Cardiac septum (tissue), 1 donor: ENCODE measurements at places on chromosomes 4 and X. TPM values are rescaled to one million over a fixed set of nuclear protein-coding genes. Genes with fewer than 3 reads are reported as not detected.

The VSIG4 gene
- 8.1 TPM for total RNA-seq

The TAF1 gene
- 25.7 TPM for total RNA-seq

The SYN1 gene
- total RNA-seq, result 12.1 TPM

The SMAD1 gene
- total RNA-seq, result 10.8 TPM

The TLR10 gene
- 0.22 TPM for total RNA-seq

The PAGE2 gene
- not detected for total RNA-seq

DNA sequence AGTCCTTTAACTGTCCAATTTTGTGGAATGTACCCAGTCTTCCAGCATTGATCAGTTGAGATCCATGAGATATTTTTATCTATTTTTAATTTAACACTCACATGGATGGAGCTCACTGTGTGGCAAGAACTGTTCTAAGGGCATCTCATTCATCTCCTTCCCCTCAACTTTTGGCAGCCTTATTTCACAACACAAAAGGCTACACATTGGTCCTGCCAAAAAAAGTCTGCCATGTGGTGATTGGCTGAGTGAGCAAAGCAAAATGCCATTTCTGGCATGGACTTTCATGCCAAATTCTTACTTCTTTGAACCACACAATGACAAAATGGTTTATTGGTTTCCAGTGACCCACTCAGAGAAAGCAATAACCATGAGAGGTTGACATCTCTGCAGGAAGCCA, 171.6 kb upstream of the MAP3K15 start:
- DNase-seq, result no peak

- peak; percentile 90 for DNase-seq
These were observed 52.1 kb downstream of the PDGFRA start for GRCh38 chr4:54281054-54281766.

DNA sequence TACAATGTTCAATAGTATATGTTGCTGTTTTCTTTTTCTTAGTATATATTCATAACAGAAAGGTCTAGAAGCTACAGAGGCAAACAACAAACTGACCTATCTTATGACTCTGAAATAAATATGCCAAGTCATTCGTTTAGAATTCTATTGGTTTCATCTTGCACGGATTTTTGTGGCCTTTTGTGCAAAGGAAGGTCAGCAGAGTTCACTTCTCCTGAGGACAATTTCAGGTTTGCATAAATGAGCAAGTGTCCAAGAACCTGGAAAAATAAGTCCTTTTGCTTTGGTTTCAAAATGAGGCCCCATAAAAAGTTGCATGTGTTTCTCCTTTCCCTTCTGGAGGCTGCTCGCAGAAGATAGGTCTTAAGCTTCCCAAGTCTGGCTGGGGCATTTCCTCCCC, 156.9 kb downstream of the APBB2 start:
- DNase-seq, result no peak

DNA sequence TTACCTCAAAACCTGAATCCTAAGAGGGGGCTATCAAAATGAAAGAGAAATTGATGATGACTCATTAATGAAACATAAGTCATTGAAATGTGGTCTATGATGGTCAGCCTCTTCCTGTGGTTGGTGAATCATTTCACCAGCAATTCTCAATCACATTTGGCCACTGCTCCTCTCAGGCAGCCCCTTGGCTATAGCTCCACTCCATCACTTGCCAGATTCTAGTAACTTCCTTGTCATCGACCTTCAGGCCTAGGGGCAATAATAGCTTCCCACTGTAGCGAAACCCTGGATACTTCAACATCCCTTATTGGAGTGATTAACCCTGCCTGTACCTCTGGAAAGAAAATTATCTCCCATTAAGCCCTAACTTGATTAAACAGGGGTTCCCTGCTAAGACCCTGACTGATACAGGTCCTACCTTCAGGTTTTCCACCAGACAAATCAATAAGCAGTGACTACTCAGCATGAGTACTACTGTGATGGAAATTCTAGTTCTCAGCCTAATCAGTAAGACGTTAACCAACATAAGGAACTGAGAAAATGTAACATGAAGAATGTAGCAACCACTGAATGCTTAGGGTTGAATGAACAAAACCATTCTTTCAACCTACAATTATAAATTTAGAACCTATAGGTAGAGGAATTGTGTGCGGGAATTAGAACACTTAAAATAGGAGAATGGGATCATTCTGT, 30.4 kb downstream of the ADH7 start:
- no peak for DNase-seq

GRCh38 chr4:112109360-112110058, 35.7 kb upstream of the FAM241A start:
- no peak for DNase-seq

- DNase-seq, result no peak
These were observed 14.5 kb upstream of the DKK2 start for GRCh38 chr4:107050525-107051135.

- DNase-seq, result no peak
These were observed 699.3 kb upstream of the ADGRL3 start for GRCh38 chr4:60500810-60501209.

DNA sequence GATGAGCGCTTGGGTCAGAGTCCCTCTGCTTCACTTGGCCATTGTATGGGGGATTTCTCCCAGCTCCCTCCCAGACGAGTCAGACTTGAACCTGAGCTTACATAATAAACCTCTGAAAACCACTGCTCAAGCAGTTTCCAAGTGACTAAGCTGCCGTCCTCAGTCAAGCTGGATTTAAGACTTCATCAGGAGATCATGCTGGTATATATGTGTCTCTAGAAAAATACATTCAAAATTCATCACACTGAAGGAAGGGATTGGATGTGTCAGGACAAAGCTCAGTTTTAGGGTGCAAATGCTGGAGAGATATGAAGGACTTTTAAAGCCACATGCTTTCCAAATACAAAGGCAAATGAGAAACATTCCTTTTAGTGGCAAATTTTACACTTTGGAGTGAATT, 114.3 kb downstream of the QDPR start:
- DNase-seq, result no peak

- DNase-seq, result no peak
These were observed 39.4 kb upstream of the IRF2 start for GRCh38 chr4:184513802-184514120.

- no peak for DNase-seq
These were observed 174.5 kb upstream of the MXRA5 start for GRCh38 chrX:3520982-3521381.

DNA sequence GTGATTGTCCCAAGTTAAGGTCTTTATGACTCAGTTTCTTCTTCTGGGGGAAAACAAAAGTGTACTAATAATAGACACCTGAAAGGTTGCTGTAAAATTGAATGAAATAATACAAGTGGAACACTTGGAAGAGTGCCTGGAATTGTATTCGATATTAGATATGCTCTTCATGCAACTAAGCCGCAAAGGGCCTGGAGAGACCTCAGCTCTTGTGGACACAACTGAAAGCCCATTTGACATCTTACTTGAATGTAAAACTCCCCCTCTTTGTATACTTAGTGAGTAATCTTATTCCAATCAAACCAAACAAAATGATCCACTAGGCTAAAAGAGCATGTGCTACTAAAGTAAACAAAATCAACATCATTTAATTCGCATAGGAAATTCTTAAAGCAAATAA, 511 bp upstream of the MAP9 start:
- DNase-seq, result no peak

GRCh38 chr4:14646831-14647230, 355.4 kb upstream of the CPEB2 start:
- no peak for DNase-seq

- no peak for DNase-seq
These were observed 57.2 kb downstream of the CASP6 start for GRCh38 chr4:109645874-109646710.

GRCh38 chr4:56310401-56311125, 76.7 kb downstream of the AASDH start:
- DNase-seq, result no peak

GRCh38 chrX:96835660-96836289, 47.9 kb upstream of the RPA4 start:
- DNase-seq, result no peak

GRCh38 chrX:71993371-71993770, 82.7 kb downstream of the NHSL2 start:
- DNase-seq, result no peak

- no peak for DNase-seq
These were observed 154.1 kb downstream of the BANK1 start for GRCh38 chr4:101944649-101945048.

DNA sequence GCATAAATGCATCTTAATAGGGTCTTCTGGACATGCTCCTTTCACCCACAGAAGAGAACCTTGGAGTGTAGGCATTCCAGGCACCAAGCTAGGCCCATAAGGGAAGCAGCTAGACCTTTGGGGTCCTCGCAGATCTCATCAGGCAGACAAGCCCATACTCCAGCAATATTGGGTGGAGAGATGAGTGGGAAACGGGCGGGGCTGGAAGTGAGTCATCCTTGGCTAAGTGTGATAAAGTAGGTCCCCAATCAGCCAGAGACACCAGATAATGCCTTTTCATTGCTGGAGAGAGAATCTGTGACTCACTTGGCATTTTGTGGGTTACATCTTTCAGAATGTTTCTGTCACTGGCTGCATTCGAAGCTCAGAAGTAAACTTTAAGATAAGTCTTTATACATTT, 133.3 kb upstream of the MBNL3 start:
- no peak for DNase-seq

DNA sequence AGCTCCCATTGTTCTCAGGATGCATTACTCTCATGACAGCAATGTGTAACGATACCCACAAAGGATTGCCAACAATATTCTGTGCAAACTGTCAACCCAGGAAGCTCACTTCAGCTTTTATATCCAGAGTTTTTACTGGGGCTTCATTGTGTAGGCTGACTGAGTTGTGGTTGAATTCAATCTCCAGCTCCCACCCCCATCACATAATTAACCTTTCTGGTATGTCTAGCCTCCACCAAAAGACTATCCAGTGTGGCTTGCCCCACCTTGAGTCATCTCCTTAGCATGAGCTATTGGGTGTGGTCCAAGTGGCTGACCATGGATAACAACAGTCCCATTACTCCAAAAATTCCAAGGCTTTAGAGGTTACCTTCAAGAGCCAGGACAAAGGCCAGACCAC, 17.7 kb upstream of the TAB3 start:
- DNase-seq, result no peak

DNA sequence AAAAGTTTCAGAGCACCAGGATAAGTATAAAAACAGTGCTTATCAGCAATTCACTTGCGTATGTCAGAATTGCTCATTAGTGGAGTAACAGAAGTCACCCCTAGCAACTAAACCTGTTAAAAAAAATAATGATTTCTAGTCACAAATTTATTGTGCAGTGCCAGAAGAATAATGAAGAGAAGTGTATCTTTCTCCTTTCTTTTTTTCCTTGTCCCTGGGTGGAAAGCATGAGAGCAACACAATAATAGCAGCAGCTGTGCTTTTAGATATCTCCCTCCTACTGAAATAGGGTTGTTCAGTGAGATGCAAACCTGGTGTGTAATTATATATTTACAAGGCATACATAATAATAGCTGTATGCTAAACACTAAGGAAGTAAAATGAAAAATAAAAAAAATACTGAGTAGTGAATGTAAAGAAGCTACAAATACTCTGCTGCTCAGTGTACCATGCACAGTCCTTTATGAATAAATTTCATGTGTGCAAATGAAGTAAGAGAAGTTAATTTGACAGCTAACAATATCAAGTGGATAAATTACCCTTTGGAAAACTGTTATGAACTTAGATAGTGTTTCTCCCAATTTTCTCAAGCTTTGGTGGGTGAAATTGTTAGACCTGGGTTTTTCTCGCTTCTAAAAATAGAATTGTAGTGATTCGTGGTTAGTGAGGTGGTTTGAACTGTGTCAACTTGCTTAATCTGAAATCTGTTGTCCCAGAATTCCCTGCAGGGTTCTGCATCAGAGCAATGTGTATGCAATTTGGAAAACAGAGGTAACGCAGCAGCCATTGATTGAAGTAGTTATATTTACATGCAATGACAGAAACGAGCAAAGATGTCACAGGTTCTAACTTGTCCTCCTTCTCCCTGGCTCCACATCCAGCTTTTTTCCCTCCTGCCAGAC, 125.7 kb upstream of the NDST3 start:
- DNase-seq, result no peak

DNA sequence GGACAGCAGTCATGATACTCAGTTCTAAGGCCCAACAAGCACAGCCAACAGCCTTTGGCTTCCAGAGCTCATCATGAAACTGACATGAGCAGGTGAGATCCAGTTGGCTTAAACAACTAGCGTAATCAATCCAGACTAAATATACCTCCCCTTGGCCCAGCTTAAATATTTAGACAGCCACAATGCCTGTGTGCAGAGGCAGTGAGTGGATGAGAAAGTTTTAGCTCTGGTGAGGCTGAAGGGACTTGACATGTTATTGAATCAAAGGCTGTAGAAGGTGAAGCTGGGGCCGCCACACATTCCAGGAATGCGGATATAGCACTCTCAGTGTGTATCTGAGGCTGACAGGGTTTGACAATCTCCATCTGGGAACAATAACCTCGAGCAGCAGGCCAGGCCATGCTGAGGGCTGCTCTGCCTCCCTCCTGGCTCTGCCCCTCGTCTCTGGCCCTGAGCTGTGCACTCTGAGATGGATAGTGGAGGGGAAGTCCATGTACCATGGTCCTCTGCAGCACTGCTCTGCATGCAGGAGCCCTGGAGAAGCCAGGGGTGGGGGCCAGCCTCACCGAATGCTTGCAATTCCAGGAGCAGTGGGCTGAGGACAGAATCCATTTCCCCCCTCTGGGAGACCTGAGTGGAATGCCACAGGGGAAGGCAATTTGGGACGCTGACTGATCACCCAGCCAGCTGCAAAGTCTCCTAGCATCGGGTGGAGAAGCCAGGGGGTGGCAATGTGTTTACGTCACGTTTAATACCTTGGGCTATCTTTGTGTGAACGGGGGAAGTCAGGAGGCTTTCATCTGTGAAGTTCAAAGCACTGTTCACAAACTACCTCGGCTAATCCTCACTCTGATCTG, 37.3 kb upstream of the RASL11B start:
- DNase-seq, result peak; percentile 84

- DNase-seq, result no peak
These were observed 84.3 kb upstream of the CLDN34 start for GRCh38 chrX:9882669-9883446.

- DNase-seq, result no peak
These were observed 161.7 kb downstream of the BTC start for GRCh38 chr4:74632634-74633033.

DNA sequence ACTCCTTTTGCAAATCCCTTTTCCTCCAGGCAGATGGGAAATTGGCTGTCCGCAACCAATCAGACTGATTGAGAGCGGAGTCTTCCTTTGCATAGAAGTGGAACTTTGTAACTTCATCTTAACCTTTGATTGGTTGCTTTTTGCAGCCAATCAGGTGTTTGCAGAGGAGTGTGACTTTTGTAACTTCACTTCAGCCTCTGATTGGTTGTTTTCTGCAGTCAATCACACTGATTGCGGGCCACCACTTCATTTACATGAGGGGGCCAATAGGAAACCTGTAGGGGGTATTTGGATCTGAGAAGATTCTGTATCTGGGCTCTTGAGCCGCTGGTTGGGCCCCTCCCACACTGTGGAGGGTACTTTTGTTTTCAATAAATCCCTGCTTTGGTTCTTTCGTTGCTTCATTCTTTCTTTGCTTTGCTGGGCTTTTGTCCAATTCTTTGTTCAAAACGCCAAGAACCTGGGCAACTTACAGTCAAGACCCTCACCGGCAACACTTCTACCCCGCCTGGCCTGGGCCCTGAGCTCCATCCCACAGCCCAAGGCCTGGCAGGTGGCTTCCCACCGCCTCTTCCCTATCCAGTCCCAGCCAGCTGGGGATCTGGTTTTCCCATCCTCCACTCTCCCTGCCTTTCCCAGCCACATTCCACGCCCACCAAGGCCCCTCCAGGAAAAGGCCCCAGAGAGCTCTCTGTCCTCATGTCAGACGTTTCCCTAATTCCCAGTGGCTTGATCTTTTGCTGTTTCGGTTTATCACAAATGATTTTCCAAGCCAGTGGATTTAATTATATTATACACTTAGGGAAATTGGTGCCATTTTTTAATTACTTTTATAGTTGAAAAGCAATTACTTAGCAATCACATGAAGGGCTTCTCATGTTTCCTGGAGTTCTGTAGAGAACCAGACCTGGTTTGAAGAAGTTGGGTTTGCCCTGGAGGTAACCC, 110.2 kb upstream of the STX18 start:
- DNase-seq, result no peak
